Activated naive CD4-positive, alpha-beta T cell treated with anti-CD3 and anti-CD28 coated beads for 36 hours (primary cell): ENCODE measurements at places on chromosomes 11 and 22. TPM values are rescaled to one million over a fixed set of nuclear protein-coding genes. Genes with fewer than 3 reads are reported as not detected.

The H19 gene
- not detected for total RNA-seq

The INPPL1 gene
- total RNA-seq = 67.1 TPM

The GGTLC3 gene
- total RNA-seq = not detected

The ADORA2A gene
- 38.0 TPM for total RNA-seq

The TXNRD2 gene
- 22.9 TPM for total RNA-seq

- no peak overlapping the region for H3K27ac ChIP-seq
- no peak overlapping the region for H3K4me3 ChIP-seq
- no peak for DNase-seq
- H3K36me3 ChIP-seq = no peaks in the 10 kb centered on the region
- H3K4me1 ChIP-seq = no peaks in the 10 kb centered on the region
Measured at GRCh38 chr22:33204408-33204807, 146.2 kb upstream of the SYN3 start.

GRCh38 chr11:129295746-129296145, 79.9 kb upstream of the BARX2 start:
- H3K27ac ChIP-seq = no peak overlapping the region
- peaks cover 23% of the 10 kb centered on the region for H3K27me3 ChIP-seq
- no peak for DNase-seq
- H3K36me3 ChIP-seq = no peaks in the 10 kb centered on the region

DNA sequence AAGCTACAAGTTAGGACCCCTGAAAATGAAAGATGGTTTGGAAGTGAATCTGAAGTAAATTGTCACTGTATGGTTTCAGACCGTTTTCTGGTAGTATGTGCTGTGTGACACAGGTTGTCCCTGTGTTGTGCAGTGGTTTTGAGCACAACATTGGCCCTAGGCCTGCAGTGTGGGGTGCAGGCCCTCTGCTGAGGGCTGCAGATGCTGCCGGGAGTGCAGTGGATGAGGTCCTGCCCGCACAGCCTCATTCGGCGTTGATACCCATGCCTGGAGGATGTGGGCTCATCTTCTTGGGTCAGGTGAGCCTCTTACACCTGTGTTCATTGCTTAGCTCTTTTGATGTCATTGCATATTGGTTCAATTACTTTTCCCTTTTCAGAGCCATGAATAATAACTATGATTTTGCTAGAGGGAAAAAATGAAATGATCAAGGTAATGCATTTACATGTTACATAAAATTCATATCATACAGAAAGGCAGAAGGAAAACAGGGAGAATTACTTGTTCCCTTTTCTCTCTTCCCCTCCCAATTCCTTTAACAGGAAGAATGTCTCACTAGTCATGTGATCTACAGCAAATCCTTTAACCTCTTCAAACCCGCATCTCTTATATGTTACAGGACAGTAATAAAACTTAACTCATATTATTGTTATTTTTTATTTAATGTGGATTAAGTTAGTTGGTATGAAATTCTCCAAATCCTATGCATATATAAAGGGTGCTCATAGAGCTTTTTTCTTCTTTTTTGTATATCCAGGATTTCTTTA, 48.7 kb downstream of the PTPRJ start:
- H3K27ac ChIP-seq = peak overlapping the region; percentile 4
- no peaks in the 10 kb centered on the region for H3K27me3 ChIP-seq
- no peaks in the 10 kb centered on the region for H3K36me3 ChIP-seq
- peak; percentile 46 for DNase-seq

- peak overlapping the region; percentile 92 for H3K4me3 ChIP-seq
- H3K27me3 ChIP-seq = no peaks in the 10 kb centered on the region
- no peaks in the 10 kb centered on the region for H3K36me3 ChIP-seq
Measured at GRCh38 chr11:67352546-67353316, 615 bp downstream of the POLD4 start.

DNA sequence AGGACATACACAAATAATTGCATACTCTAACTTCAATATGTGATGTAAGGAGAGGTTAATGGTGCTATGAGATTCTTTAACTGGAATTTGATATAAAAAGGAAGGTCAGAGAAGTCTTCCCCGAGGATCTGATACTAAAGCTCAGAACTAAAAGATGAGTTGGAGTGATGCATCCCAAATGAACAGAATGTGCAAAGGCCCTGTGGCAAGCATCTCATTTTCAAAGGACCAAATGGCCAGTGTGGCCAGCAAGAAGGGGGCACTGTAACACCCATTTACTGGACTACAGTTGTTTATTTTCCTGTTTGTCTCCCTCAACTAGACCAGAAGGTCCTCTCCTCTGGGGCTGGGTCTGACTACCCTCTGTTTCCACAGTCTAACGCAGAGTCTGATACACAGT, 114.9 kb upstream of the ASPHD2 start:
- H3K36me3 ChIP-seq = no peaks in the 10 kb centered on the region
- no peak overlapping the region for H3K4me3 ChIP-seq
- peaks cover 5% of the 10 kb centered on the region for H3K27me3 ChIP-seq
- no peaks in the 10 kb centered on the region for H3K4me1 ChIP-seq
- no peak overlapping the region for H3K27ac ChIP-seq
- DNase-seq = no peak

DNA sequence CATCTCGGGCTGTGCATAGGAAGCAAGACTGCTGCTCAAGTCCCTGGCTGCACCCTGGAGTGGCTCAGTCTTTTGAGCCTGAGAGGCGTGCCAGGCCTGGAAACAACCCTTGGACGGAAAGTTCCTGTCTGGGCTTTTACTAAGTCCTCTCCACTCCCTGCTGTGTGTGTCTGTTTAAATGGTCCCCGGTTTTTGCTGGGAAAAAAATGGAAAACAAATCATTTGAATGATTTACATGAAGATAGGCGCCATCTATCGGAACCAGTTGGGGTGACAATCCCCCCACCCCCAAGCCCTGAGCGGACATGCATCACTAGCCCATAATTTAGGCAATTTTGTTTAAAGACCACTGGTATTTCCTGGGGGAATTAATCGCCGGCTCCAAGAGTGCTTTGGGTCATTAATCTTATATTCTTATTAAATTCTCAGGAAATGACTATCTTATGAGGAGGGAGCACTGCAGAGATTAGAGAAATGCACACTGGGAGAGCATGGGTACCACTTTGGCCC, 2.7 kb upstream of the GAB2 start:
- peak; percentile 70 for DNase-seq
- H3K4me1 ChIP-seq = peaks cover 27% of the 10 kb centered on the region
- H3K4me3 ChIP-seq = no peak overlapping the region
- H3K27ac ChIP-seq = no peak overlapping the region

GRCh38 chr11:95736809-95737208, 52.8 kb downstream of the FAM76B start:
- no peak for DNase-seq
- peaks cover 11% of the 10 kb centered on the region for H3K4me1 ChIP-seq
- H3K27ac ChIP-seq = no peak overlapping the region
- no peak overlapping the region for H3K4me3 ChIP-seq

DNA sequence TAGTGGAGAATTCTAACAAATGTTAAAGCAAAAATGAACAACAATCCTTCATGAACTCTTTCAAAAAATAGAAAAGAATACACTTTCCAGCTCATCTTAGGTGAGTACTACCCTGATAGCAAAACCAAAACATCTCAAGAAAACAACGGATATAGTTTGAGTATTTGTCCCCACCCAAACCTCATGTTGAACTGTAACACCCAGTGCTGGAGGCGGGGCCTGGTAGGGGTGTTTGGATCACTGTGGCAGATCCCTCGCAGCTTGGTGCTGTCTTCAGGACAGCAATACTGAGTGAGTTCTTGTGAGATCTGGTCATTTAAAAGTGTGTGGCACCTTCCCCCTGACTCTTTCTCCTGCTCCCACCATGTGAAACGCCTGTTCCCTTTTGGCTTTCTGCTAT, 27.0 kb downstream of the NCAPD3 start:
- no peak overlapping the region for H3K27ac ChIP-seq
- no peak overlapping the region for H3K4me3 ChIP-seq
- DNase-seq = no peak
- H3K4me1 ChIP-seq = no peaks in the 10 kb centered on the region
- peaks cover 56% of the 10 kb centered on the region for H3K36me3 ChIP-seq

- peak overlapping the region; percentile 63 for H3K4me3 ChIP-seq
- DNase-seq = no peak
- no peak overlapping the region for H3K27ac ChIP-seq
- no peaks in the 10 kb centered on the region for H3K27me3 ChIP-seq
Measured at GRCh38 chr11:72781063-72781312, 12.9 kb downstream of the STARD10 start.

GRCh38 chr11:415640-416041, 842 bp upstream of the SIGIRR start:
- peak overlapping the region; percentile 89 for H3K27ac ChIP-seq
- peak overlapping the region; percentile 86 for H3K4me3 ChIP-seq
- peaks cover 30% of the 10 kb centered on the region for H3K4me1 ChIP-seq
- H3K36me3 ChIP-seq = no peaks in the 10 kb centered on the region
- no peaks in the 10 kb centered on the region for H3K27me3 ChIP-seq

- H3K27ac ChIP-seq = no peak overlapping the region
- no peaks in the 10 kb centered on the region for H3K4me1 ChIP-seq
- no peak overlapping the region for H3K4me3 ChIP-seq
- H3K27me3 ChIP-seq = peaks cover 9% of the 10 kb centered on the region
Measured at GRCh38 chr11:130786586-130786985, 129.7 kb downstream of the SNX19 start.

DNA sequence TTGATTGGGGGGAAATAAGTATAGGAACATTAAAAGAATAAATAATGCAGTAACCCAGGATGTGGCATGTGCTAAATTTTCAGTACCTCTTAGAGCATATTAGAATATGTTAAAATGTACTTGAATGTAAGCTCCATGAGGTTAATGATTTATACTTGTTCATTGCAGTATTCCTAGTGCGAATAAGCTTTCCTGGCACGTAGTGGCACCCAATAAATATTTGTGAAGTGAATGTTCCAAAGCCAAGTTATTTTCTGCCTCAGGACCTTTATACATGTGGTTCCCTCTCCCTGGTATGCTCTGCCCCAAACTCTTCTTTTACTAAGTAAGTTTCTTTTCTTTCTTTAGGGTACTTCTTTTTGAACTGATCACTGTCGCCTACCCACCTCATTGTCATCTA, 118.8 kb downstream of the DBX1 start:
- no peaks in the 10 kb centered on the region for H3K4me1 ChIP-seq
- no peaks in the 10 kb centered on the region for H3K36me3 ChIP-seq
- peaks cover 4% of the 10 kb centered on the region for H3K27me3 ChIP-seq
- no peak overlapping the region for H3K27ac ChIP-seq

DNA sequence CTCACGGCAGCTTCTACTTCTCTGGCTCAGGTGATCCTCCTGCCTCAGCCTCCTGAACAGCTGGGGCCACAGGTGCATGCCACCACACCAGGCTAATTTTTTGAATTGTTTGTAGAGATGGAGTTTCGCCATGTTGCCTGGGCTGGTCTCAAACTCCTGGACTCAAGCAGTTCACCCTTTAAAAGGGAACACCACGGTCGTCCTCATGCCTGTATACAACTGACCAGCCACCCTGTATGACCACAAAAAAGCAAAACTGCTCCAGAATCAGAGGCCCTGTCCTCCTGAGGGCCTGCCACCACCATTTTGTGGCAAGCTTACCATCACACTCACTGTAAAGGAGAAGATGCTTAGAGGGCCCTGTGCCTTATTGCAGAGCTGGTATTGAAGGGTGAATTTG, 2.2 kb downstream of the GLB1L3 start:
- peaks cover 6% of the 10 kb centered on the region for H3K27me3 ChIP-seq
- peaks cover 24% of the 10 kb centered on the region for H3K4me1 ChIP-seq
- no peak overlapping the region for H3K27ac ChIP-seq
- peaks cover 11% of the 10 kb centered on the region for H3K36me3 ChIP-seq
- DNase-seq = no peak

DNA sequence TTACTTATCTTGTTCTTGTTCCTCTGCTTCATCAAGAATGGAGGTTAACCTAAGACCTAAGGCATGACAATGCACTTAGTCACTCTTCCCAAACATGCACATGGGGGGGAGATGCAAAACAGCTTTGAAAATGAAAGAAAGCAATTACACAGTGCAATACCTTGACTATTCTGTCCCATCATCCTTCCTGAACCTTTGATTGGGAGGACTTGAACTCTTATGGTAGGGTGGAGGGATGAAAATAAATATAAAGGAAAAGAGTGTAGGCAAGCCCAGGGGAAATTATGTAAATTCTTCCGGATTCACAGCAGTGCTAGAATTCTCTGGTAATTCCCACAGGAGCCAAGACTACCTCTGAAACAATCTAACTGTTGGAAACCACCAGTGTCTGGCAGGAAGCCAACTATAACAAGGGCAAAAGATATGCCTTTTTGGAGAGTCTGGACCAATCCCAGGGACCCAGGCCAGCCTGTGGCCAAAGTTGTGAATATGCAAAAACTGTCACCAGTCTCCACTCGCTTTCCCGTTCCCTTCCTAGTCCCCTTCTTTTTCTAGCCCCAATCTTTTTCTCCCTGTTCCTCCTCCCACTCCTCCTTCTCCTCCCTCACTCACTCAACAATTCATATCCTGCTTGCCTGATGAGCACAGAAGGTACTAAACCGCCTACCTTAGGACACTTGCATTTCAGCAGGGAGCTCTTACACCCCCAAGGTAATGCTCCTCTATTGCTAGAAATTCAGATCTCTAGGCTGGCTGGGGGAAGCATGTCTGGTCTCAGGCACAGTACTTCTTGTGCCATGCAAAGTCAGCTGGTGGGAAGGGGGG, 2.5 kb upstream of the RCN1 start:
- H3K36me3 ChIP-seq = no peaks in the 10 kb centered on the region
- H3K27ac ChIP-seq = peak overlapping the region; percentile 55
- DNase-seq = peak; percentile 61
- peaks cover 10% of the 10 kb centered on the region for H3K27me3 ChIP-seq
- peak overlapping the region; percentile 1 for H3K4me3 ChIP-seq

DNA sequence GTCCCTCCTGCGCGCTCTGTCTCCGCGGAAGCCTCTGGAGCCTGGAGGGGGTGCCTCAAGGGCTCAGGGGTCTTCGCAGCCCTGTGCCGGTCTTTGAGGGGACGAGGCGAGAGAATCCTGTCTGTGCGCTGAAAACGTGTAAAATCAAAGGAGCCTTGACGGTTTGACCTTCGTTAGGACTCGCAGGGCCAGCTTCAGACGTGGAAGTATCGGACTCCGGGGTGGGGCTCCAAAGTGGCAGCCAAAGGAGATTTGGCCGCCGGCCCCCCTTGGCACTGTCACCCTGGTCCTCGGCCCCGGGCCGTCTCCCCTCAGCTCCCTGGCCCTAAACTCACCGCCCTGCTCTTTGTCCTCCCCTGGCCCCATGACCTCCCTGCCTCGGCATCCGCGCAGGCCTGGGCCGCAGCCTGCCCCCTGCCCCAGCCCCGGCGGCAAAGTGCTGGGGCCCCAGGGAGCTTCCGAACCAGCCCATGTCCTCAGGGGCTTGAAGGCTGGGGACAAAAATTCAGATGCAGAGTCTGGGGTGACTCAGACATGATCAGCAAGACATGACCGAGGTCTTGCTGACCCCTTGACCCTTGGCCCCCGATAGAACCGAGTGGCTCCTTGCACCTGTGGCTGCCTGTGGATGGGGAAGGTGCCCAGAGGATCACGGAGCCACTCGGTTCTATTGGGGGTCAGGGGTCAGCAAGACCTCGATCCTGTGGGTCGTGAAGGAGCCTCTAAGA, 6.9 kb upstream of the PHRF1 start:
- DNase-seq = no peak
- H3K27me3 ChIP-seq = no peaks in the 10 kb centered on the region
- no peak overlapping the region for H3K27ac ChIP-seq
- H3K4me1 ChIP-seq = peaks cover 7% of the 10 kb centered on the region
- peak overlapping the region; percentile 71 for H3K4me3 ChIP-seq
- H3K36me3 ChIP-seq = no peaks in the 10 kb centered on the region

GRCh38 chr11:27031754-27032153, 8.9 kb upstream of the BBOX1 start:
- no peak overlapping the region for H3K27ac ChIP-seq
- H3K4me3 ChIP-seq = no peak overlapping the region
- no peak for DNase-seq
- no peaks in the 10 kb centered on the region for H3K27me3 ChIP-seq
- H3K36me3 ChIP-seq = no peaks in the 10 kb centered on the region
- H3K4me1 ChIP-seq = no peaks in the 10 kb centered on the region
